Stimulated activated CD4-positive, alpha-beta T cell treated with anti-CD3 and anti-CD28 coated beads, Interleukin-1b, Interleukin-23, amount 100 ng/mL, for 1 hour (primary cell): ENCODE measurements at places on chromosomes 16 and 17.

GRCh38 chr17:80045703-80046102 lies 9.3 kb downstream of the CCDC40 start:
- no peak for DNase-seq

GRCh38 chr17:5942687-5943086 lies 127.5 kb upstream of the WSCD1 start:
- DNase-seq, result no peak

- DNase-seq, result no peak
Observed at GRCh38 chr17:44781551-44782325, 22.9 kb downstream of the ADAM11 start.

GRCh38 chr17:41008811-41009210 lies at the start of gene KRTAP3-1:
KRTAP3-1 (minus strand) TSS chr17:41009128; CDS start chr17:41009074, 54 bp downstream.
- DNase-seq, result no peak

- DNase-seq, result no peak
Observed at GRCh38 chr16:48533931-48534330, 76.0 kb downstream of the N4BP1 start.

GRCh38 chr17:39239640-39240314 lies 14.0 kb upstream of the STAC2 start:
- DNase-seq, result peak; percentile 24

DNA sequence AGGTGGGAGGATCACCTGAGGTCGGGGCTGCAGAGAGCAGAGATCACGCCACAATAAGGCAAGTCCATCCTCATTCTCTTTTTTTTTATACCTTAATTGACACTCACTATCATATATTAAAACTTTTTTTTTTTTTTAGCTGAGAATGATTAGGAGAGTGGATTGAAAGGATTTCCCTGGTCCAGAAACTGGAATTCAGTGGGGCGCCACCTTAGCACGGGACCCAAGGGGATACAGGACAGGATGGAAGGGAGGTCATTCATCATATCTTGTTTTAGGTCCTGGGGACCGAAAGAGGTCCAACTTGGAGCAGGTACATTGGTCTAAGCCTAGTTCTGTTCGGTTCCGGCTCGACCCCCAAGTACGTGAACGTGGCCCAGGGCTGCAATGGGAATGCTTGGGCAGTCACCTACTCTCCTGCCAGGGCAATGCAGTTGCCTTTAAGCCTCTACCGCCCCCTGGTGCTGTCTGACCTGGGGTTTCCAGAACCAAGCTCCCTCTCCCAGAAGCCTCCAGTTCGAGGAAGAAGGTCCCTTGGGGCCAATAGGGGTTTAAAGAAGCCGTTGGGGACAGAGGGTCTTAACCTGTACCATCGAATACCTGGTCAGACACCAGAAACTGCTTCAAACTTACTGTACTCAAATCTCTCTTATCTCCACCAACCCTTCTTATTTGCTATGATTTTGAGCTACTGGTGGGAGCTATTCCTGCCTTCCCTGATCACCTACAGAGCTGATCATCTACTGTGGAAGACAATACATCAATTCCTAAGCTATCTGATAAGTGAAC lies 19.9 kb upstream of the GPATCH8 start:
- DNase-seq, result no peak

DNA sequence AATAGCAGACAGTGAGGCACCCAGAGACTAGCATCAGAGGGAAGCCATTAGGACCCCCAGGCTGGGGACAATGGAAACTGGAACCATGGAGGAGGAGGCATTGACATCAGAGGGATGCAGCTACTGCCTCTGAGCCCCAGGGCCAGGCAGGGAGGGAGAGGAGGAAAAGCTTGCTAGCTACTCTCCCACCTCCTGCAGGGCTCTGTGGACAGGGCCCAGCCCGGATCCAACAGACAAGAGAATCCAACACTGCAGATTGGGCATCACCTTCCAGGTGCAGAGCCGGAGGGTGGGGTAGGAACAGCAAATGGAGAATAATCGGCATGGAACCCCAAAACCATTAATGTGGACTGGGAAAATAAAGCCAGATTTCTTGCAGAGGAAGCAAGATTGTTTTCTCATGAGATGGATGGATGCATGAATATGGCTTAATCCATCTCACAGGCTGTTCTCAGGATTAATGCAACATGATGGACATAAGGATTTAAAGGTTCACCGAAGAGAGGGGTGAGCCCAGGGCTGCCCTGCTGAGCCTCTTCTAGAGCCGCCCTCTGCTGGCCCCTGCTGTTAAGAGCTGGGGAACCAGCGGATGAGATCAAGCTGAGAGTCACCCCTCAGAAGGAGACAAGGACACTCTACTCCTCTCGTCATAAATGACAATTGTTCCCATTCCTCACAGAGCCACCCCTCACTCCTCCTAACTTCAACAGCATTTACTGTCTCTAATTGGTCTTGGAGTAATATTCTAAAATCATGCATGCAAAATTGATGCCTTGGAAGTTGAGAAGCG lies 48.8 kb downstream of the DNAH3 start:
- no peak for DNase-seq
